ENCODE measurements at places on chromosomes 5 and 9. TPM values are rescaled to one million over a fixed set of nuclear protein-coding genes. Genes with fewer than 3 reads are reported as not detected.
A peak's percentile ranks its signal among the peaks of the same experiment; 100 is the strongest.

- DNase-seq, result peak; percentile 57
- no peaks in the 10 kb centered on the region for H3K36me3 ChIP-seq
- H3K4me3 ChIP-seq, result no peak overlapping the region
- H3K27ac ChIP-seq, result peak overlapping the region; percentile 8
Observed at GRCh38 chr9:6552033-6552432, 93.5 kb downstream of the GLDC start.

IFNA2 gene
- polyA plus RNA-seq, result not detected

DNA sequence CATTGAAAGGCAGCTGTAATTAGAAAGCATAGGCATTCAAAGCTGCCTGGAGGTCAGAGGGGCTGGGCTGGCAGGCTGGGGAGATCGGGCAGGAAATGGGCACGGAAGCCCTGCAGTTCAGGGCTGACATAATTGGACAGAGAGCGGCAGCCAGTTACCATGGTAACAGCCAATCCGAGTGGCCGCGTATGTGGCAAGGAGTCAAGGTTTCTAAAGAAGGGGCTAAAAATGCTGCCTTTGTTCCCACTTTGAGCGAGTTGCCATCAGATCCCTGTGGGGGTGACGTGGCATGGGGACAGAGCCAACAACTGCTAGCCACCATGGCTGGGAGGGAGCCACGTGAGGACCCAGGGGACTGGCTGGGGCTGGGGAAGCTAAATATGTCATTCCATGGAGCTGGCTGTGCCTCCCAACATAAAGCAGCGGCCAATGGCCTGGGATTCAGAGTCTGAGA lies 44.7 kb upstream of the NDFIP1 start:
- H3K4me1 ChIP-seq, result peaks cover 27% of the 10 kb centered on the region
- no peaks in the 10 kb centered on the region for H3K27me3 ChIP-seq
- H3K36me3 ChIP-seq, result no peaks in the 10 kb centered on the region
- H3K27ac ChIP-seq, result peak overlapping the region; percentile 60
- DNase-seq, result peak; percentile 88

GRCh38 chr9:85151162-85151561 lies 481.6 kb downstream of the NTRK2 start:
- H3K4me3 ChIP-seq, result no peak overlapping the region
- peak; percentile 85 for DNase-seq
- no peaks in the 10 kb centered on the region for H3K27me3 ChIP-seq
- H3K27ac ChIP-seq, result peak overlapping the region; percentile 58

DNA sequence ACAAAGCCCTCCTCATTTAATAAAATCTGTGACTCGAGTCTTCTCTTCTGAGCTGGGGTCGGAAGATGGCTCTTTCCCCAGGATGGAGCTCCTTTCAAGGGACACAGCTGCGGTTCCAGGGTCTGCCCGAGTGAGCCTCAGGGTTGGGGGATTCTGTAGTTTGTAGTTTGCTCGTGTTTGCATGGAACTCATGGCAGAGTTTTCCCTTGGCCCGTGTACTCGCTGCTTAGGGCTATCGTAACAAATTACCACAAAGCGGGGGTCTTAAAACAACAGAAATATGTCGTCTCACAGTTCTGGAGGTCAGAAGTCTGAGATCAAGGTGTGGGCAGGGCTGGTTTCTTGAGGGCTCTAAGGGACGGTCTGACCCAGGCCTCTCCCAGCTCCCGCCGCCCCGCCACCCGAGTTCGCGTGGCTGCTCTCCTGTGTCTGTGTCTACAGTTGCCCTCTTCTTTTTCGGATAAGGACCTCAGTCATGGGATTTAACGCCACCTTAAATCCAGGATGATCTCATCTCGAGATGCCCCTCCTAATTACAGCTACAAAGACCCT lies 13.9 kb upstream of the LPCAT1 start:
- H3K27ac ChIP-seq, result no peak overlapping the region
- no peak overlapping the region for H3K4me3 ChIP-seq
- H3K27me3 ChIP-seq, result peaks cover 2% of the 10 kb centered on the region
- H3K4me1 ChIP-seq, result peaks cover 11% of the 10 kb centered on the region
- no peak for DNase-seq
- H3K36me3 ChIP-seq, result no peaks in the 10 kb centered on the region

Measured in muscle of leg (tissue), 16 donors.